Thyroid gland (tissue), 4 donors: ENCODE measurements at places on chromosomes 2 and 18. TPM values are rescaled to one million over a fixed set of nuclear protein-coding genes. Genes with fewer than 3 reads are reported as not detected.

DNA sequence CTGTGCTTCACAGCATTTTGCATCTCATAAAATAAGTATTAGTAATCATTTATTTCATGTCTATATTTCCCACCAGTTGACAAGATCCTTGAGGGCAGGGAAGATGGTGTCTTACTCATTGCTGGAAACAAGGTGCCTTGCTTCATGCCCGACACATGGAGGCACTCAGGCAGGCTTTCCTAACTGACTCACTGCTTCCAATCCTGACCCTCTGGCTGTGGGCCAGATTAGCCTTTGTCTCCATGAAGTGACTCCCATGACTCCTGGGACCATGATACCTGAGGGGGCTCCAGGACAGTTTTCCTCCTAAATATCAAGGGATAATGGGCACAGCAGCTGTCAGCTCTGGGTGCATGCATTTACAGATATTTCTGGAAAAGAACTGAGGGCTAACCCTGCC is 275.1 kb downstream of the AGPS start:
- no peak overlapping the region for H3K4me3 ChIP-seq
- no peaks in the 10 kb centered on the region for H3K27me3 ChIP-seq
- no peak overlapping the region for H3K27ac ChIP-seq
- no peaks in the 10 kb centered on the region for H3K36me3 ChIP-seq

The CD8B2 gene
- not detected for total RNA-seq

The UGT1A3 gene
- total RNA-seq, result 1.0 TPM

DNA sequence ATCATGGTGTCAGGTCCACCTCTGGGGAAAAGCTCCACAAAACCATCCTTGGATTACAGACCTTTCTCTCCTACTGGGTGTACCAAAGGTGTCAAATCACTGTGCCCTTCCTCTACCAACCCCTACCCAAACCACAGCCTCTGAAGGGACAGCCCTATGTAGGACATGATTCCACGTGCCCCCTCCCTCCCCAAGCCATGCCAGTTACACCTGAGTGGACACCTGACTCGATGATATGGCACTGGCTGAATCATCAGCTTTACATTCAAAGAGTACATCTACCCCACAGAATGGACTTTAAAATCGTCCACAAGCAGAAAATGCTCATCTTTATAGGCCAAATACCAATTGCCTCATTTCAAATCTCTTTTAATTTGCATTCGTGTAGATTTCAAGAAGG is 26.0 kb downstream of the TRABD2A start:
- H3K4me1 ChIP-seq, result no peaks in the 10 kb centered on the region
- H3K27me3 ChIP-seq, result no peaks in the 10 kb centered on the region
- H3K4me3 ChIP-seq, result no peak overlapping the region

DNA sequence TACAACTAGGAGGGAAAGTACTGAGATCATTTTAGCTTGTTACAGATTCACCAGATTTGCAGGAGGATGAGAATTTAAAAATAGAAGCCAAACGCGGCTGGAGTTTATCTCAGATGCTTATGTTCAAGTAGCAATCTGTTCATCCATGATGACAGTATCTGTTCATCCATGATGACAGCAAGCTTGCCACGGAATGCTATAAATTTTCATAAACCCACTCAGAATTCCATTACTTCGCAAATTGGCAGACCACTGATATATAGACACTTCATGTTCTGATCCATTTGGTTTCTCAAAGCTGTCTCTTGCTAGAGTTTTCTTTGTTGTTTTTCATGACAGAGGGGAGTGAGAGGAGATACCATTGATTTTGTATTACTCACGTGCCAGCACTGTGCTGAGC is 84.2 kb downstream of the GAREM1 start:
- H3K27ac ChIP-seq, result no peak overlapping the region
- DNase-seq, result no peak
- H3K36me3 ChIP-seq, result no peaks in the 10 kb centered on the region
- peaks cover 17% of the 10 kb centered on the region for H3K4me1 ChIP-seq
- no peaks in the 10 kb centered on the region for H3K27me3 ChIP-seq
- H3K4me3 ChIP-seq, result no peak overlapping the region

DNA sequence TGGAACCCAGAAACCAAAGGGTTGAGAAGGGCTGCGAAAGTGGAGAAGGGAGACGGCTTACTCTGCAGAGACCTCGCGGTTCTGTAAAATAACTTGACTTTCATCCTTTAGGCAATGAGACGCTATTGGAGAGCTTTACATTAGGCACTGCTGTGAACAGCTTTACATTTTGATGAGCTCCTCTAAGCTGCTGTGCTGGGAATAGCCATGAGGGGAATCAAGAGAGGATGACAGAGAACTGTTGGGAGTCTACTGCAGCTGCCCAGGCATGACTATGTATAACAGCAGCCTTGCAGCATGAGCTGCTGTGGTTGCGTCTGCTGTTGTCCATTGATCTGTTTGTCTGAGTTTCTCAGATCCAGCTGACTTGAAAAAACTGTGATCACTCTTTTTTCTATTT is 310.8 kb upstream of the MAP2 start:
- H3K27me3 ChIP-seq, result no peaks in the 10 kb centered on the region
- H3K4me1 ChIP-seq, result no peaks in the 10 kb centered on the region
- H3K36me3 ChIP-seq, result no peaks in the 10 kb centered on the region
- H3K4me3 ChIP-seq, result no peak overlapping the region
- no peak overlapping the region for H3K27ac ChIP-seq
- no peak for DNase-seq

DNA sequence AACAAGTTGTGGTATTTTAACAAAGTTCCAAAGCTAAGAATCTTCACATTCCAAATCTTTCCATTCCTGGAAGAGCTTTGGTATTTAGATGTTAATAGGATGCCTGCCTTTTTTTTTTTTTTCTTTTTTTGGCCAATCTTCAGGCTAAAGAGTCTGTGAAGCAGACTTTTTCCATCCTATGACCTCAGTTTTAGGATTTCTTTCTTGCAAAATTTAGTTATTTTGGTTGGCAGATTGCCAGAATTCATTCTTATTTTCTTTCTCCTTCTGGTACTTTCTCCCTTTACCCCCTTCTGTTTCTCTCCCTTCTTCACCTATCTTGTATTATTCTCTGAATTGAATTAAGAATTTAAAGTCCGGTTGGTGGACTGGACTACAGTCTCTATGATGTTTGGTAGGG is 217.8 kb upstream of the REV1 start:
- no peak overlapping the region for H3K27ac ChIP-seq
- no peak for DNase-seq
- no peaks in the 10 kb centered on the region for H3K36me3 ChIP-seq
- no peaks in the 10 kb centered on the region for H3K4me1 ChIP-seq
- H3K4me3 ChIP-seq, result no peak overlapping the region

GRCh38 chr2:232927793-232928550 is 57.9 kb downstream of the SNORC start:
- no peaks in the 10 kb centered on the region for H3K36me3 ChIP-seq
- H3K27me3 ChIP-seq, result peaks cover 13% of the 10 kb centered on the region
- no peak overlapping the region for H3K4me3 ChIP-seq

DNA sequence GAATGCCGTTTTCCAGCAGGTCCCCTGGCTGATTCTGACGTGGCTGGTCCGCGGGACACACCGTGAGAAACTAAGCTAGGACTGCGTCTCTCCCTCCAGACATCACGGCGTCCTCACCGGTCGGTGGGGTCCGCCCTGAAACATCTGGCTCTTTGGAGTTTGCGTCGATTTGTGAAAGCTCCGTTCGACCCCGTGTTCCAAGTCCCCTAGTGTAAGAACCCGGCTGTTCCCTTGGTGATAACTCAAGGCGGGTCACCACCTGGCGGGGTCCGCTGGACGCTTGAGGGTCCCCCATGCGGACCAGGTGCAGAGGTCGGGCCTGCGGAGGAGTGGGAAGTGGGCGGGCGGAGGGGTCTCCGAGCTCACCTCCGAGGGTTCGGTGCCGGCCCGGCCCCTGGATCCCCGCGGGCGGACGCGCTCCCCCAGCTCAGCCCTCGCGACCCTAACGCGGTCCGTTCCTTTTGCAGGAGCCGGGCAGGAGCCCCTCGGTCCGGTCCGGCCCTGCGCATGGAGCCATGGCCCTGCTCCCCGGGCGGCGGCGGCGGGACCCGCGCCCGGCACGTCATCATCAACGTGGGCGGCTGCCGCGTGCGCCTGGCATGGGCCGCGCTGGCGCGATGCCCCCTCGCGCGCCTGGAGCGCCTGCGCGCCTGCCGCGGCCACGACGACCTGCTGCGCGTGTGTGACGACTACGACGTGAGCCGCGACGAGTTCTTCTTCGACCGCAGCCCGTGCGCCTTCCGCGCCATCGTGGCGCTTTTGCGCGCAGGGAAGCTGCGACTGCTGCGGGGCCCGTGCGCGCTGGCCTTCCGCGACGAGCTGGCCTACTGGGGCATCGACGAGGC is 65.6 kb downstream of the KCNG2 start:
- H3K4me3 ChIP-seq, result no peak overlapping the region
- H3K27ac ChIP-seq, result no peak overlapping the region
- no peaks in the 10 kb centered on the region for H3K4me1 ChIP-seq
- DNase-seq, result no peak
- no peaks in the 10 kb centered on the region for H3K27me3 ChIP-seq
- H3K36me3 ChIP-seq, result no peaks in the 10 kb centered on the region

DNA sequence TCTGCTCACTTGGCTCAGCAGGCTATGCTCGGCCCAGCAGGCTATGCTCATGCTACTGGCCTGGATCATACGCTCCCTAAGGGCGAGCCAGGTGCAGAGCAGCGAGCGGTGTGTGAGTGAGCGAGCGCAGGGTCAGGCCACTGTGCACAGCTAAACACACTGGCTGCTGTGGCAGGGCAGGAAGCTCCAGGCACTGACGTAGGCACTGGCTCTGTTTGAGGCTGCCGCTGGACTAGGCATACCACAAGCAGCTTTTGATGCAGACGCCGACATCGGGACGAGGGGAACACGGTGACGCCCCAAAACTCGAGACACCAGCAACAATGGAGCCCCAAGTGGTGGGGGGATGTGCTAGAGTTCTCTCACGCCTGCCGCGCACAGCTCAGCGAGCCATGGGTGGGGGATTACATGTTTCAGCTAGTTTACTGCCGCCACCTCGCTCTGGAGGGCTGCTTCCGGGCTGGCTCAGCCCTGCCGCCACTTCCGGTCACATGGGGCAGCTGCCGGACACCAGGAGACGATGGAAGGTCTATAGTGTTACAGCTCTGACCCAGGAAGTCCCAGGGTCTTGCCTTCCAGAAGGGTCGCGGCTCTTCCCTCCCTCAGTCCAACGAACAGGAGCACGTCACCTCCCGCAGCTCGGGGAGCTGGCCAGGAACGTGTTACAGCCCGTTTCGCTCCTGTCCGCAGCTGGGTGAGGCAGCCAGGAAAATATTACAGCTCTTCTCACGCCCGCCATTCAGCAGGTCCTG is 1176.9 kb upstream of the LRRTM1 start:
- no peak overlapping the region for H3K4me3 ChIP-seq
- no peak overlapping the region for H3K27ac ChIP-seq
- H3K4me1 ChIP-seq, result no peaks in the 10 kb centered on the region
- H3K36me3 ChIP-seq, result no peaks in the 10 kb centered on the region
- H3K27me3 ChIP-seq, result no peaks in the 10 kb centered on the region

The IRS1 gene
- 96.4 TPM for total RNA-seq

GRCh38 chr2:124248386-124248785 is 223.3 kb downstream of the CNTNAP5 start:
- H3K4me3 ChIP-seq, result no peak overlapping the region
- H3K36me3 ChIP-seq, result no peaks in the 10 kb centered on the region
- no peaks in the 10 kb centered on the region for H3K4me1 ChIP-seq

DNA sequence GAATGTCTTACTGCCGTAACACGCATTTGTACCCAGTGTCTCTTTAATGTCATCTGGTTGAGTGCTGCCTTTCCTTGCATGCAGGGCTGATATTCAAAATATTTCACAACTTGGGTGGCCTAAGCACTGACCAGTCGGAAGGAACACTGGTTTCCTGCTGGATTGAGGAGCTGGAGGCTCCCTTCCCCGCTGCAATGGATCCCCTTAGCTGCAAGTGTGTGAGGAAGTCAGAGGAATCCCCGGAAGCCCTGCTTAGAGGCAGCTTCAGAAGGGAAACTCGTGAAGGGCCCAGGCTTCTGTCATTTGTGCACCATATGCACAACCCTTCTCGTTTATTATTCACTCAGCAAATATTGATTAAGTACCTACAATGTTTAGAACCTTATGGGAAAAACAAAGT is 33.2 kb upstream of the SP3 start:
- peaks cover 24% of the 10 kb centered on the region for H3K4me1 ChIP-seq
- H3K4me3 ChIP-seq, result no peak overlapping the region
- H3K27me3 ChIP-seq, result no peaks in the 10 kb centered on the region
- no peaks in the 10 kb centered on the region for H3K36me3 ChIP-seq

DNA sequence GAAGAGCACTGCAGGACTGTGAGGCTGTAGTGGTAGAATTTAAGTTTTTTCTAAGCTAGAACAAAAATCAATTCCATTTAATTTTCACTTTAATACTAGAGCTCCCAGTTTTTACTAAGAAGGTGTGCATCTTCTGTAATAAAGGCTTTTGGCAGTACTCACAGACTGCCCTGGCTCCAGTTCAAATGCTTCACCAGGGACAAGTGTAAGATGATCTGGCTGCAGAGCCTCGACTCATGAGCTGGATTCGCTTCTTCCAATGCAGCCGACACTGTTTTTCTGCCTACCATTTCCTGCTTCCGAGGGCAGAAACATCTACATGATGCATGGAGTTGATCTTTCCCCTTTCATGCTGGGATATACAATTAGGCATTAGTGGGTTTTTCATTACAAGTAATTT is 87.0 kb downstream of the FARSB start:
- no peaks in the 10 kb centered on the region for H3K27me3 ChIP-seq
- peak; percentile 79 for DNase-seq
- H3K27ac ChIP-seq, result no peak overlapping the region

DNA sequence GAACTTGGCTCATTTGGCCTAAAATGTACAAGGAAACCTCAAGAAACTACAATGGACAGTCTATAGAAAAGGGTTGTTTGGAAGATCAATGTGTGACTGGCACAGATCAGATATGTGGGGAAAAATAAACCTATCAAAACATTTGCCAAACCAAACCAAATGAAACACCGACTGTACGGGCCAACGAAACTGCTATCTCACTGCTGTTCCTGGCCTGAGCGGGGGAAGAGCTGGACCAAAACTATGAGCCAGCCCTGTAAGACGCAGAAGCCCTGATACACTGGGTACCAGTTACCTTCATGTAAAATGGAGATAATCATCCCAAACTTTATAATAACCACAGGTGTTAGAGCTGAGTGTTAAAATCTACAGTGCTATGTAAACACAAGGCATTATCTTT is 11.7 kb downstream of the CDC42EP3 start:
- no peak overlapping the region for H3K4me3 ChIP-seq
- no peaks in the 10 kb centered on the region for H3K36me3 ChIP-seq
- H3K27ac ChIP-seq, result no peak overlapping the region
- no peaks in the 10 kb centered on the region for H3K27me3 ChIP-seq

DNA sequence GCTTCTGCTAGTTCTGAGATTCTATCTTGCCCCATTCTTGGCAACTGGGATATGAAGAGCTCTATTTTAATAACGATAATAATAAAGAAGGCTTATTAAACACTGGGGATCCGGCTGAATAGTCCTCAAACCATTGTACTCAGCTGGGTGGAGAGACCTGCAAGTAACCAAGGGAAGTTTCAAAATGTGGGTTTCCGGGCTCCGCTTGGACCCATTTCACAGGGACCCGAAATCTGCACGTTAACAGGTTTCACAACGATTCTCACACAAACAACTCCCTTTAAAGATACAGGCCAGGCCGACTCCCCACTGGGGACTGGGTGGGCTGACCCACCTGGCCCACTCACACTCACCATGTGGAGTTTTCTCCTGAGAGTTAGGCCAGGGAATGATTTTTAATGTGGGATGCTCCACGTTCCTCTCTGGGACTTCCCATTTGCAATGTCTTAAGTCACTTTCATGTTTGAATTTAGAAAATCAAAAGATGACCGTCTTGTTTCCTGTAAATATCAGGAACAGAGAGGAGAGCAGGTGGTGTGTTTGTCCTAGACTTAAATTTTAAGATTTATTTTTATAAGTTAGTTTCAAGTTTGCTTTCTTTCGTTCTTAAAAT is 96.3 kb downstream of the SH3RF3 start:
- no peaks in the 10 kb centered on the region for H3K36me3 ChIP-seq
- no peaks in the 10 kb centered on the region for H3K27me3 ChIP-seq
- H3K4me1 ChIP-seq, result no peaks in the 10 kb centered on the region
- DNase-seq, result no peak
